Naive thymus-derived CD4-positive, alpha-beta T cell (primary cell): ENCODE measurements at places on chromosomes 3 and 15. TPM values are rescaled to one million over a fixed set of nuclear protein-coding genes. Genes with fewer than 3 reads are reported as not detected.

GRCh38 chr3:55486857-55487380, at the start of gene WNT5A:
Gene WNT5A, minus strand, starts transcription at chr3:55487306. Its CDS starts 321 bp downstream, at chr3:55486985.
- no peak within 1 kb of the TSS for H3K27ac ChIP-seq
- H3K4me3 ChIP-seq: no peak within 1 kb of the TSS
- DNase-seq: no peak

GRCh38 chr3:58084166-58084565, 75.9 kb downstream of the FLNB start:
- no peak for DNase-seq
- no peak overlapping the region for H3K4me3 ChIP-seq
- no peaks in the 10 kb centered on the region for H3K27me3 ChIP-seq
- no peaks in the 10 kb centered on the region for H3K4me1 ChIP-seq

DNA sequence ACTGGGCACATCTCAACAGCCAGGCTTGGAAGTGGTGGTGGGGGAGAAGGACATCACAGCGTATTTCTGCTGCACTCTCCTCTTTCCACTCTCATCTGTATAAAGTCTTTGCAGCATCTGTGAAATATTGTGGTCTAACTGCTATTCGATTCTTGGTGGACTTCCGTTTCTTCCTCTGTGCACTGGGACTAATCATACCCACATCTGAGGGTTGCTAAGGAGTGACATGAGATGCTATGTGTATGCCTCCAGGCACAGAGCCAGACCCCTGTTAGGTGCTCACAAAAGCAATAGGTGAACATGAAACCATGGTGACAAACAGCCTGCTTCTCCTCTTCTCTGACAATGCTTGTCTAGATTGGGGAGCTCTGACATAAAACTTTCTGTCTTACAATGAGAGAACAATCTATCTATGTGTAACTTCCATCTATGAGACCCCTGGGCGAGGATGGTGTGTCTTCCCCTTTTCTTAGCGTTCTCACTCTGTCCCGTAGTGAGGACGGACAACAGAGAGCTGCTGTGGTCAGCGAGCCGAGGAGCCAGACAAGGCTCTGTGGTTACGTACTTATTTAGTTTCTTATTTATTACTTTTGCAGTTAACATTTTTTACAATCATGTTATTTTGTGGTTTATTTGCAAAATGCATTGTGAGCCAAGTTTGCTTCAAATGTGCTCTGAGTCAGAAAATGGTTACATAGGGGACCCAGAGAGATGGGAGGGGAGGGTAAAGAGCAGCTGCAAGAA, 196.7 kb upstream of the TPRG1 start:
- no peaks in the 10 kb centered on the region for H3K4me1 ChIP-seq
- H3K36me3 ChIP-seq: no peaks in the 10 kb centered on the region
- no peak for DNase-seq
- no peaks in the 10 kb centered on the region for H3K27me3 ChIP-seq
- no peak overlapping the region for H3K4me3 ChIP-seq
- no peak overlapping the region for H3K27ac ChIP-seq

DNA sequence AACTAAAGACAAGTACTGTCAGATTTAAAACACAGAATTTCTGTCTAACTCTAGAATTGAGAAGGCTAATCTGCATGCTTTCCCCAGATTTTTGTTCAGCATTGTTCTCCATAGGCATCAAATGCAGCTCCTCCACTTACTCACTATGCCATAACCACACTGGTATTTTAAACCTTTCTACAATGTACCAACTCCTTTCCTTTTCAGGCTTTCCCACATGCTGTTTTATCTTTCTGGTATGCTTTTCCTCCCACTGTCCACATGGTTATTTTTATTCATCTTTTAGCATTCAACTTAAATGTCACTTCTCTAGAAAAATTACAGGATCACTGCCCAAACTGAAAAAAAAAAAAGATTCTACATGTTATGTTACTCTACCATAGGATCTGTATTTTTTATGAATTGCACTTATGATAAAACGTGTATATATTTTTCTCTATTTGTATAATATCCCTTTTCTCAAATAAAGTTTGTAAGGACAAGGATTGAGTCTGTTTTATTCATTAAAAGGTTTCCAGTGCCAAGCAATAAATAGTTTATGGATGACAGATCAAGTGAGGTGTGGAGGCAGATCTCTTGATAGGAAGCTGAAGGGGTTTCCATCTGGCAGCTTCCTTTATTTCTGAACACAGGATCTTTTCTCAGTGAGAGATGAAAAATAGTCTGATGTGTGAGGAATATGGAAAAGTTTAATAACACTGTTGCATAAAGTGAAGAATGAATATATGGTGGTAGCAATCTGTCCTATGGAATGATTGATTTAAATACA, 1064.5 kb downstream of the ZPLD1 start:
- H3K4me3 ChIP-seq: no peak overlapping the region
- H3K4me1 ChIP-seq: no peaks in the 10 kb centered on the region
- no peaks in the 10 kb centered on the region for H3K36me3 ChIP-seq
- H3K27me3 ChIP-seq: no peaks in the 10 kb centered on the region
- H3K27ac ChIP-seq: no peak overlapping the region

- H3K27ac ChIP-seq: no peak overlapping the region
- no peak overlapping the region for H3K4me3 ChIP-seq
- H3K27me3 ChIP-seq: no peaks in the 10 kb centered on the region
- H3K36me3 ChIP-seq: no peaks in the 10 kb centered on the region
Observed at GRCh38 chr3:171250444-171250843, 209.8 kb downstream of the TNIK start.

DNA sequence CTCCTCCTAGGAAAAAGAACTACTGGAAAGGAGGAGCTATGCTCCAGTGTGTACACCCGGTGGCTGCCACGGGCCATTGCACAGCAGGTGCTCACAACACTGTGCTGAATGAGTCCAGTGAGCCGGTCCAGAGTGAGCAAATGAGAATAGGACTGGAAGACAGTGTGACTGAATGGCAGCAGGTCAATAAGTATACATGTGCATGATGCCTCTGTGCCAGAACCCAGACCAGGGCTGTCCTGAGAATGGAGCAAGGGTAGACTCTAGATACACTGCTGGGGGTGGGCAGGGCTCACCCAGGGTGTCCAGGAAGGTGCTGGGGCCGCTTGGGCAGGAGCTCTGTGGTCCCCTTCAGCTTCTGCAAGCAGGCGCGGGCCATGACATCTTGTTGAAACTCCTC, 8.3 kb downstream of the POLG start:
- H3K36me3 ChIP-seq: peaks cover 72% of the 10 kb centered on the region
- no peak overlapping the region for H3K27ac ChIP-seq
- no peak for DNase-seq
- no peak overlapping the region for H3K4me3 ChIP-seq

GRCh38 chr3:64144241-64144900, 80.9 kb downstream of the PRICKLE2 start:
- no peaks in the 10 kb centered on the region for H3K27me3 ChIP-seq
- DNase-seq: no peak
- no peak overlapping the region for H3K27ac ChIP-seq
- no peaks in the 10 kb centered on the region for H3K36me3 ChIP-seq

GRCh38 chr3:142614059-142614626, 17.9 kb downstream of the PLS1 start:
- H3K4me1 ChIP-seq: no peaks in the 10 kb centered on the region
- H3K4me3 ChIP-seq: no peak overlapping the region
- no peak for DNase-seq

DNA sequence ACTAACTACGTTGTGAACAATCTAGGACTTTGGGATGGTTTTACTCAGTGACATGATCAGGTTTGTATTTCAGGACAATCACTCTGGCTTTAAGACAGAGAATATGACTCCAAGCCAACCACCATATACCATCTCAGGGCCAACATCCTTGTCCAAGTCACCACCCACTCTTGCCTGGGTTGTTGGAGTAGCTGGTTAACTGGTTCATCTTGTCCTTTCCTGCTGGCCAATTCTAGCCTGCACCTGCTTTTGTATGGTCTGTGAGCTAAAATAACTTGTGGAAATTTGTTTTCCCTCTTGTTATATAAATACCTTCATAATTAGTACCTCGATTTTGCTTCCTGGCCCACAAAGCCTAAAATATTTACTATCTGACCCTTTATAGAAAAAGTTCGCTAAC, 306.8 kb upstream of the STT3B start:
- no peak for DNase-seq
- peak overlapping the region; percentile 47 for H3K4me3 ChIP-seq
- peaks cover 75% of the 10 kb centered on the region for H3K4me1 ChIP-seq
- H3K27ac ChIP-seq: peak overlapping the region; percentile 66

- no peaks in the 10 kb centered on the region for H3K36me3 ChIP-seq
- no peaks in the 10 kb centered on the region for H3K27me3 ChIP-seq
- H3K4me1 ChIP-seq: no peaks in the 10 kb centered on the region
- no peak overlapping the region for H3K27ac ChIP-seq
- no peak overlapping the region for H3K4me3 ChIP-seq
- no peak for DNase-seq
Observed at GRCh38 chr3:79172241-79172640, 595.6 kb downstream of the ROBO1 start.

- no peaks in the 10 kb centered on the region for H3K27me3 ChIP-seq
- no peaks in the 10 kb centered on the region for H3K36me3 ChIP-seq
- H3K27ac ChIP-seq: no peak overlapping the region
- H3K4me1 ChIP-seq: peaks cover 13% of the 10 kb centered on the region
- no peak overlapping the region for H3K4me3 ChIP-seq
- no peak for DNase-seq
Observed at GRCh38 chr3:119700920-119701734, 1.7 kb upstream of the CFAP91 start.

DNA sequence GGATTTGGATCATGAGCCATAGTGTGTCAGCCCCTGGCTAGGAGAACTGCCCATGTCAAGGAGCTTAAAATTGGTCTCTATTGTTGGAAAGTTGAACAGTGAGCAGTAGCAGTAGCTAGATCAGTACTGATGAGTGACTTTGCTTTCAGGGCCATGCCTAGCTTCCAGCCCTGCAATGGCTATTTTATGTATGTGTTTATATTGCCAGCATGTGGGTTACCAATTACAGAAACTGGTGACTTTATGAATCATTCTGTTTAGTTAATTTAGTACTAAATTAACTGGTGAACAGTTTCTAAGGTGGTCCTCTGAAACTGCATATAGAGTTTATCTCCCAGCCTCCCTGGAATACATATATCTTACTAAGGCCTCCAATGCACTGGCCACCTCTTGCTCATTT, 908.1 kb upstream of the ALCAM start:
- H3K27me3 ChIP-seq: no peaks in the 10 kb centered on the region
- DNase-seq: no peak
- H3K4me3 ChIP-seq: no peak overlapping the region
- H3K4me1 ChIP-seq: no peaks in the 10 kb centered on the region

GRCh38 chr3:177596248-177596815, 399.1 kb upstream of the TBL1XR1 start:
- H3K4me1 ChIP-seq: peaks cover 55% of the 10 kb centered on the region
- H3K27me3 ChIP-seq: no peaks in the 10 kb centered on the region
- DNase-seq: no peak

DNA sequence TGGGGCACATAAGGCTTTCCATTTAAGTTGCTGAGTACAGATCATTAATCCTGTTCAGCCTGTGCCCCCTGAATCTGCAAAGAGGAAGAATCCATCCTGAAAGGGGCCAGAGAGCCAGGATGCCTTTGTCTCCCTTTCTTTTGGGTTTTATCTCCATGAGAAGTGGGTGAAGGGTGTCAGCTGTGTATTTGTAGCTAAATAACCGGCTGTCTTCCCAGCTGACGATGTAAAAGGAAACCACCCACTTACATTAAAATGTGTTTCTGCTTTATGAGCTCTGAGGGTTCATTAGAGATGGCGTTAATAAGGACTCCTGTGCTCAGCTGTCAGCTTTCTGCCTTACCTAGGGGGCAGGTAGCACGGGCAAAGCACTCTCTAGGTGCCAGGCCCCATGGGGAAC, 83.4 kb downstream of the SLCO3A1 start:
- H3K27ac ChIP-seq: no peak overlapping the region
- H3K27me3 ChIP-seq: no peaks in the 10 kb centered on the region
- H3K4me3 ChIP-seq: no peak overlapping the region
- H3K4me1 ChIP-seq: peaks cover 10% of the 10 kb centered on the region
- H3K36me3 ChIP-seq: no peaks in the 10 kb centered on the region

DNA sequence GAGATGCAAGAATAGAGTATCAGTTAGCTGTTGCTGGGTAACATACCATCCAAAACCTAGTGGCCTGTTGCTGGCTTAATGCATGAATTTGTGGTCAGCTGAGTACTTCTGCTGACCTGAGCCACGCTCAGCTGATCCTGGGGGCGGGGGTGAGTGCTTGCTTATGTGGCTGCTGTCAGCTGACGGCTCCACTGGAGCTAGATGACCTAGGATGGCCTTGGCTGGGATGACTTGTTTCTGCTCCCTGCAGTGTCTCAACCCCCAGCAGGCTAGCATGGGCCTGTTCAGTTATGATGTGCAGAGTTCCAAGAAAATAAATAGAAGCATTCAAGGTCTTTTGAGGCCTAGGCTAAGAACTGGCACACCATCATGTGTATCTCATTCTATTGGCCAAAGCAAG, 63.9 kb downstream of the FBLN2 start:
- H3K27me3 ChIP-seq: no peaks in the 10 kb centered on the region
- H3K36me3 ChIP-seq: no peaks in the 10 kb centered on the region
- no peaks in the 10 kb centered on the region for H3K4me1 ChIP-seq

DNA sequence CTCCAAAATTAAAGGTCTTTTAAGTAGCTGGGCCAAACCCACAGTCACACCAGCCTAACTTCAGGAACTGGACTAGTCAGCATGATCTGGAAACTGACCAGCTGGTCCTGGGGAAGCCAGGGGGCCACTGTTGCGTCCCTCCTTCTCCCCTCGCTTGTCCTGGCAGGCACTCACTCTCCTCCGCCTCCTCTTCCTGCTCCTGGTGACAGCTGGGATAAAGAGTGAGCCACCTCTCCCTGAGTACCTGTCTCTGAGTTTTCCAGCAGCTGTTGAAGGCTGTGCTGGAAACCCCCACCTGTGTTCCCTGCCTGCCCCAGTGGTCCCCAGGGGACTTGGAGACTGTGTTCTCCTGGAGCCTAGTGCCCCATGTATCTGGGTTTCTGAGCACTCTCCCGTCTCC, 56.0 kb downstream of the FGD5 start:
- peaks cover 15% of the 10 kb centered on the region for H3K4me1 ChIP-seq
- H3K4me3 ChIP-seq: no peak overlapping the region
- no peak for DNase-seq
- H3K36me3 ChIP-seq: no peaks in the 10 kb centered on the region
- no peaks in the 10 kb centered on the region for H3K27me3 ChIP-seq

- H3K36me3 ChIP-seq: no peaks in the 10 kb centered on the region
- H3K27ac ChIP-seq: no peak overlapping the region
- H3K4me1 ChIP-seq: no peaks in the 10 kb centered on the region
- no peak for DNase-seq
- H3K4me3 ChIP-seq: no peak overlapping the region
Observed at GRCh38 chr3:195810455-195810845, 1.3 kb downstream of the MUC4 start.

GRCh38 chr3:14175383-14176037, 2.9 kb downstream of the XPC start:
- H3K27me3 ChIP-seq: no peaks in the 10 kb centered on the region
- H3K4me3 ChIP-seq: peak overlapping the region; percentile 8

- no peaks in the 10 kb centered on the region for H3K36me3 ChIP-seq
- no peaks in the 10 kb centered on the region for H3K4me1 ChIP-seq
- DNase-seq: no peak
- no peaks in the 10 kb centered on the region for H3K27me3 ChIP-seq
- no peak overlapping the region for H3K27ac ChIP-seq
Observed at GRCh38 chr3:16075647-16076046, 98.8 kb upstream of the GALNT15 start.

The ANKRD63 gene
- 0.27 TPM for total RNA-seq

The ARNT2 gene
- not detected for total RNA-seq

The GMPPB gene
- 38.3 TPM for total RNA-seq

The SEC61A1 gene
- 117 TPM for total RNA-seq

The EPHB3 gene
- total RNA-seq: 0.29 TPM

The ISY1 gene
- 37.4 TPM for total RNA-seq

The IQCH gene
- total RNA-seq: 0.22 TPM

The IL5RA gene
- 8.7 TPM for total RNA-seq

The GHSR gene
- total RNA-seq: not detected
